ENCODE measurements at places on chromosomes 2 and 18.

GRCh38 chr2:142815375-142815774, 62.1 kb upstream of the KYNU start:
- no peak for DNase-seq

- no peak for DNase-seq
Measured at GRCh38 chr2:88933091-88933490, 241.6 kb downstream of the RPIA start.

- DNase-seq, result no peak
Measured at GRCh38 chr2:222303828-222304736, 5.3 kb upstream of the PAX3 start.

DNA sequence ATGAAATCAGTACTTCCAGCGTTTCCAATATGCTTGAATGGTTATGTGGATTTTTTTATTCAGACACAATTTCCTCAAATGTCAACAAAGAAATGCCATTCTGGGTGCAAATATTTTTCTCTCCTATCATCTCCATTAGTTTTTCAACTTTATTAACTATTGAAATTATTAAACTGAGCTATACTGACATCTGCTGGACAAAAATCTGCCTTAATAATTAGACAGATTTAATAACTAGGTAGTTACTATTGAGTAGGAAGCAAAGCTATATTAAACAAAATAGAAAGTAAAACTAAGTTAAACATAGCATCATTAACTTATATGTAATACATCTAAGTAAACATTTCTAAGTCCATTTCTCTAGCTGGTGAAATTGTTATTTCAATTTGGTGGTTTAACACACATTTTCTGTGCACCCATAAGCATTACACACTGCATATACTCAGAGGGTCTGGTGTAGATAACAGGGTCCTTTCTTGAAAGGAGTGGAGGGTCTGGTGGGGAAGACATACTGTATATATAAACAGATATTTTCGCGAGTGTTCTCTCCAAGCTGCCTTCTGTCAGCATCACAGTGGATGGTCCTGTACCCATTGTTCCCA, 77.0 kb downstream of the LANCL1 start:
- peak; percentile 5 for DNase-seq

GRCh38 chr2:120405759-120406099, 59.8 kb downstream of the INHBB start:
- no peak for DNase-seq

GRCh38 chr2:26223018-26223417, 21.4 kb downstream of the HADHA start:
- no peak for DNase-seq

GRCh38 chr2:210577263-210578071, 21.1 kb downstream of the CPS1 start:
- DNase-seq, result peak; percentile 37

GRCh38 chr2:132373391-132374135, 43.0 kb upstream of the GPR39 start:
- no peak for DNase-seq

DNA sequence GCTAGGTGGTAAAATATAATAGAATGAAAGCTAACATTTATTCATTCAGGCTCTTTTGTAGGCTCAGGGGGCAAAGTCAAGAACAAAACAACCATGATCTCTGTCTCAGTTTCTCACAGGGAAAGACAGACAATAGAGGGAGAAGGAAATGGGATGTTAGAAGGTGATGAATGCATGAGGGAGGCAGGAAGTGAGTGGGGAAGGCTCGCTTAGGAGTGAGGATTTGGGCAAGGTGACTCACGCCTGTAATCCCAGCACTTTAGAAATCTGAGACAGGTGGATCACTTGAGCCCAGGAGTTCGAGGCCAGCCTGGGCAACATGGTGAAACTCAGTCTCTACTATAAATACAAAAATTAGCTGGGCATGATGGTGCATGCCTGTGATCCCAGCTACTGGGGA, 88.4 kb downstream of the CTIF start:
- no peak for DNase-seq

- DNase-seq, result peak; percentile 29
Measured at GRCh38 chr2:61493523-61493942, 22.6 kb upstream of the USP34 start.

GRCh38 chr2:99389946-99390345, 52.8 kb downstream of the EIF5B start:
- DNase-seq, result no peak

GRCh38 chr2:225735844-225736243, 336.3 kb downstream of the NYAP2 start:
- DNase-seq, result no peak

DNA sequence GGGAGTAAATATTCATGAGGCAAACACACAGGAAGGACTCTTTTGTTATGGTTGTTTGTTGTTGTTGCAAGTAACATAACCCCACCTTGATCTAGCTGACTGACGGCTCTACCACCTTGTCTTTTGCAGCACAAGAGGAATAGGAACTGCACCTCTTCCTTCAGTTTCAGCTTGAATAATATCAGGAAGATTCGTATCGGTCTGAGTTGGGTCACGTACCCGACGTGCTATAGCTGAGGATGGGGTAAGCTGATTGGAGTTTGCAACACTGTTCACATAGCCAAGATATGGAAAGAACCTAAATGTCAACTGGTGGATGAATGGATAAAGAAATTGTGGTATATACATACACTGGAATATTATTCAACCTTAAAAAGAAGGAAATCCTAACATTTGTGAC, 14.5 kb upstream of the IL1RN start:
- DNase-seq, result no peak

- DNase-seq, result no peak
Measured at GRCh38 chr2:158808426-158808825, 13.3 kb downstream of the DAPL1 start.

- no peak for DNase-seq
Measured at GRCh38 chr18:62346333-62347088, 21.4 kb downstream of the TNFRSF11A start.

GRCh38 chr2:178880257-178880656, 73.0 kb upstream of the TTN start:
- no peak for DNase-seq

DNA sequence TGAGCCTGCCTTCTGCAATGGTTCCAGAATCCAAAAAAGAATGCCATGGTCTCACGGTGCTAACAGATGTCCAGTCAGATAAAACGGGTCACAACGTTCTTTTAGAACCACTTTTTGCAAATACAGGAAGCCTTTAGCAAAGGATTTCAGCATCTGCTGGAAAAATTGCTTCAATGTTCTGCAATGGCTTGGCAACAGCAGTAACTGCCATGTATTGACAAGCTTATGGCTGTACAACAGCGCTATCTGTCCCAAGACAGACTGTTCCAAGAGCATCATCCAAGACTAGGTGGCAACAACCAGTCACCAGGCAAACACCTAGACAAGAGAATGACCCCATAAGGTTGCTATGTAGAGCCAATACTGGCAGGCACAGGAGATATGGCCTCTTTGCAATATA, 37.6 kb upstream of the RIOK3 start:
- DNase-seq, result no peak

DNA sequence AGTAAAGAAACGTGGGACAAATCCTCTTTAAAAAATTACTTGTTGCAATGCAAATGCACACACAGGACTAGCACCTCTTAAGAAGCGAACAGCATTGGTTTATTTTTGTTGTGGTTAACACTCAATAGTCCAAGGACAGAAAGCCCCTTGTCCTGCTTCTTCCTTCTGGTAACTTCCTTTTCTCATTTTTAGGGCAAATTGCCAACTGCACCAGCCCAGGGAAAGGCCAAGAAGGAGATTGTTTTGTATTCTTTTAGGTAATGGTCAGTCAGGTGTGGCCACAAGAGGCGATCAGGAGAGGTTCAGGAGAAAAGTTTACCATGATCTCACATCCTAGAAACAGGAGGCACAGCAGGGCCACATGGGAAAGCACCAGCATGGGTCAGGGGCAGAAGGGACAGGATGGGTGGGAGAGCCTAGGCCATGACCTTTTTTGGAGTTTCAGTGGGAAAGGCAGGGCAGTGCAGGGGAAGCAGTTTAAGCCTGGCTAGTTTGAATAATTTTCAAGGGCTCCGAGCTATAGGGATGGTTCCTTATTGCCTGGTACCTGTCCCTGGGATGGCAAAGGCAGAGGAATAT, 73.0 kb downstream of the CHRNA1 start:
- DNase-seq, result no peak

DNA sequence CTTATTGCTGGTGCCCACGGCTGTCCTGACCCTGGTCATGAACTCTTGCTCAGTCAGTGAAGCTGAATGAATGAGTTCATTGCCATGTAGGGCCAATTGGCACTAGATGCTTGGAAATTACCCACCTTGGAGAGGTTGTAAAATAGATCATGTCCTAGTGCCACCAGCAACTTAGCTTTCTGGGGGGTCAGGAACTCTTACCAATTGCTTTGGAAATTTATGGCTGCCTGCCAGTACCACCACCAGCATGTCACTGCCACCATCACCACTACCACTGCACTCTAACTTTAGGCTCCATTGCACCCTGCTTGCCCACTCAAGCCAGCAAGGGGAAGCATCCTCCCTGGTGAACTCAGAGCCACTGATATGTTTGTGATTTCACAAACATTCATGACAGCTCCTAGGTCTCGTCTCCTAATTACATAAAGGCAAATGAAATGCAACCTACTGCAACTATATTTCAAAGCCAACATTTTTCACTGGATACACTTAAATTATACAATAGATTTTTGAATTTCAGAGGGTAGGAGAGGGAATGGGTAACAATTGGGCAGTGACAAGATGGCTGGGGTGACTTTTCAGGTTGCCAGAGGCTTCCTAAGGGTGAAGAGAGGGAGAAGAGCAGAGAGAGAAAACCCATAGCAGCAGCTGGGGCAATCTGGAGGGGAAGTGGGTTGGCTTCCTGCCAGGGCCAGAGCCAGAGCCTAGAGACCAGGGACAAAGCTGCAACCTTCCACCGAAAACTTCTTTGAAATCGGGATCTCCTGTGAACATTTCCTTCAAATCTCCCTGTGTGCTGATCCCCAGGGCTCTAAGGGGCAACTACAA, 3.5 kb upstream of the EMILIN1 start:
- DNase-seq, result no peak

- DNase-seq, result no peak
Measured at GRCh38 chr2:179991344-179991743, 15.8 kb downstream of the CWC22 start.

DNA sequence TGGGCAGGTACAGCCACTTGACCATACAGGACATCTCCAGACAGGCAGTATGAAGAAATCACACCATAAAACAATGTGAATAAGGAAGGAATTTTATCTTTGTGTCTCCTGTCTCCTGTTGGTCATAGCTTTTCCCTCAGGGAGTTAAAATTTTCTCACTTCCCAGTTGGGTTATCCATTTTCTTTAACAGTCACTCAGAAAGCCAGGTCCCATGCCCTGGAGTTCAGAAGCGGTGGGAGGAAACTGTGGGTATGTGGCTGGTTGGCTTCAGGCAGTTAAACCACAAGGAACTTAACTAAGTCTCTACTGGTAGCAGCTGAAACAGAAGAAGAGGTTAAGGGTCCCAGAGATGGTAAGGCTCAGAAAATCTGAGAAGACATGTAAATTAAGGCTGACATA, 6.5 kb upstream of the SMAD2 start:
- DNase-seq, result no peak

DNA sequence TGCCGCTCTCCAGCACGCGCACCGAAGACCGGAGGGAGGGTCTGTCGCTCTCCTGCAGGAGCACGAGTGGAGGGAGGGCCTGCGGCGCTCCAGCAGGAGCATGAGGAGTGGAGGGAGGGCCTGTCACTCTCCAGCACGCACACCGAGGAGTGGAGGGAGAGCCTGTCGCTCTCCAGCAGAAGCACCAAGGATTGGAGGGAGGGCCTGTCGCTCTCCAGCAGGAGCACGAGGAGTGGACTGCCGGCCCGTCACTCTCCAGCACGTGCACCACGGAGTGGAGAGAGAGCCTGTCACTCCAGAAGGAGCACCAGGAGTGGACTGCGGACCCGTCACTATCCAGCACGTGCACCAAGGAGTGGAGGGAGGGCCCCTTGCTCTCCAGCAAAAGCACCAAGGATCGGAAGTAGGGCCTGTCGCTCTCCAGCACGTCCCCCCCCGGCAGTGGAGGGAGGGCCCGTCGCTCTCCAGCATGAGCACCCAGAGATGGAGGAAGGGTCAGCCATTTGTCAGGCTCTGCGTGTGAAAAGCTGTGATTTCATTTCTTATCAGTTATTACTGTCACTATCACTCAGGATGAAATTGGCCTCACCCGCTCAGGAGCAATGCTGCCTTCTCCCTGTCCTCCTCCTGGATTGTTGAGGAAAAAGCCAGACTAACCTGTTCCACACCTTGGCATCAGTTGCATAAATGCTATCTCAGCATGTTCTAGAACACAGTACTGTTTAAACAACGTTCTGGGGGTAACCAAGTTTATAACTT, 35.9 kb downstream of the ADI1 start:
- no peak for DNase-seq

DNA sequence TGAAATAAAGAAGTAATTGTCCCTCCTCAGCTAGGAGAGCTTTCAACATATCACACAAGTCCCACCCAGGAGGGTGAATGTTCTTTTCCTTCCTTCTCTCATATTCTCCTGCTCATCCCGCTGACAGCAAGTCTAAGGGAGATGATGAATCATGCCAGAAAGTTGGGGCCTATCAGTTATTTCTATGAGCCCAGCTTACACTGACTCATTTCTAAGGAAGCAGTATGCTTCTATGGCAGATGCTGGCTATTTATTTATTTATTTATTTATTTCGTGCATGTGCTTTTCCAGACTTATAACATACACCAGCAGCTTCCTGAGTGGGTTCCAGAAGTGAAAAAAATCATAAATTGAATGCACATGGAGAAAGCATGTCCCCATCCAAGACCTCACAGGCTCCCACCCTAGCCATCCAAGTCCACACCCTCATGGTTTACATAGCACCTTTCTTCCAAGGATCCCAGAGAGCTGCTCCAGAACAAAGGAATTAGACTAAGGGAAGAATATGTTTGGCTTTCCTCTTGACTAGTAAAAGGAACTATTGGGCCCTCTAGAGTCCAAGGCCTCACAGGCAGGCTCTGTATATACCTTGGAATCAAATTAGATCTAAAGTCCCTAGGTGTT, 1074.2 kb upstream of the ZEB2 start:
- DNase-seq, result no peak

DNA sequence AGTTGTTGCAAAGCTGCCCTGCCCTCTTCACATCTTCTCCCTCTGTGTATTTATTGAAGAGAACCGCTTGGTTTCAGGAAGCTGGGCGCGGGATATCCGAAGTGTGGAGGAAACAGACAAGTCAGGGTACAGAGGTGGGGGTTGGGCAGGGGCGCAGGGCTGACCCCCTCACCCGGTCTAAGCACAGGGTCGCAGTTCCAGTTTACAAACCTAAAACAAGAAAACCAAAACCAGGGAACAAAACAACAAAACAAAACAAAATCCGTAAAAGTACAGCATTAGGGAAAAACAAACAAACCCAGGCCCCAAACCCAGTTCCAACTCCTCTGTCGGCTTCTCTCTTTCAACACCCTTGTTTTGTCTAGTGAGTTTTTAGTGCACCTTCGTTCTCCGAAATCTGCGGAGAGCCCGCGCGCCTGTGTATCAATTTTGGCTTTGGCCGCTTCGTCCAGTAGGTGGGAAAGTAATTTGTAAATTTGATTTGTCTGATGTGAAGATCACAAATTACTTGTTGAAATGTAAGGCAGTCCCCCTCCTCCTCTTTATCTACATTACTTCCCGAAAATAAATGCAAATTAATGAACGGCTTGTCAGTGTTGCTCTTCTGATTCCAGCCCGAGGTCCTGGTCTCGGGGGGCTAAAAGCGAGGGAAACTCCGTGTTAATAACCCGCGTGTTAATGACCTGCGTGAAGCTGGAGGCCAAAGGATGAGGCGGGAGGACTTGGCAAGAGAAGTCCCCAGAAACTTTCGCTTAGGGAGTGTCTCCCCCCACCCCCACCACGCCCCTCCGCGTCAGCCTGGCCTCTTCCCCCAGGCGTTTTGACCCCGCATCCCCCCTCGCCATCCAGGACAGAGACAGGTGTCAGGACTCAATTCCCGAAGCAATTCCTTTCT, 6.9 kb downstream of the OTX1 start:
- no peak for DNase-seq

Data from hematopoietic multipotent progenitor cell treated with erythropoietin and hydrocortisone succinate and interleukin-3 and kit ligand, for 15 days (in vitro differentiated cells).